ENCODE measurements at places on chromosomes 1 and 21. TPM values are rescaled to one million over a fixed set of nuclear protein-coding genes. Genes with fewer than 3 reads are reported as not detected.

Gene LIPI
- total RNA-seq: not detected

Gene OR6N1
- not detected for total RNA-seq

Gene TMIGD3
- total RNA-seq: 0.27 TPM

Gene MAB21L3
- not detected for total RNA-seq

Gene NTNG1
- 0.18 TPM for total RNA-seq

Gene FAM72A
- total RNA-seq: 4.6 TPM

Gene PTGFR
- 0.72 TPM for total RNA-seq

Gene TFB2M
- 12.8 TPM for total RNA-seq

Gene KRTAP7-1
- not detected for total RNA-seq

Gene CDA
- total RNA-seq: 0.66 TPM

Gene MTARC2
- total RNA-seq: 12.7 TPM

Gene EVA1C
- total RNA-seq: 31.2 TPM

Gene CLDN17
- not detected for total RNA-seq

Gene WNT3A
- total RNA-seq: not detected

Gene LRRC38
- not detected for total RNA-seq

Gene SELL
- 0.56 TPM for total RNA-seq

Gene INSRR
- not detected for total RNA-seq

Gene NEGR1
- total RNA-seq: 4.8 TPM

Gene HES4
- 17.0 TPM for total RNA-seq

Gene TMPRSS2
- total RNA-seq: not detected

Gene ZNF593OS
- not detected for total RNA-seq

Gene LRRC71
- total RNA-seq: 0.36 TPM

Gene FCER1A
- total RNA-seq: not detected

Gene FOXD3
- total RNA-seq: not detected

Gene MEF2D
- total RNA-seq: 4.2 TPM

Gene NCAM2
- total RNA-seq: 0.38 TPM

Gene ESPN
- 0.45 TPM for total RNA-seq

Gene ROR1
- 17.1 TPM for total RNA-seq

Gene NMNAT1
- 10.7 TPM for total RNA-seq

Gene OLIG2
- total RNA-seq: not detected

Gene SFN
- not detected for total RNA-seq

Gene RPL5
- total RNA-seq: 1,380 TPM

Gene NR1I3
- total RNA-seq: not detected

Gene HMCN1
- 7.2 TPM for total RNA-seq

Gene MAN1C1
- 0.18 TPM for total RNA-seq

Gene TNN
- total RNA-seq: not detected

Gene FAM43B
- total RNA-seq: not detected

Gene DCST1
- not detected for total RNA-seq

Gene CFHR4
- not detected for total RNA-seq
